Colonic mucosa (tissue), 4 donors: ENCODE measurements at places on chromosomes 13 and 19.

DNA sequence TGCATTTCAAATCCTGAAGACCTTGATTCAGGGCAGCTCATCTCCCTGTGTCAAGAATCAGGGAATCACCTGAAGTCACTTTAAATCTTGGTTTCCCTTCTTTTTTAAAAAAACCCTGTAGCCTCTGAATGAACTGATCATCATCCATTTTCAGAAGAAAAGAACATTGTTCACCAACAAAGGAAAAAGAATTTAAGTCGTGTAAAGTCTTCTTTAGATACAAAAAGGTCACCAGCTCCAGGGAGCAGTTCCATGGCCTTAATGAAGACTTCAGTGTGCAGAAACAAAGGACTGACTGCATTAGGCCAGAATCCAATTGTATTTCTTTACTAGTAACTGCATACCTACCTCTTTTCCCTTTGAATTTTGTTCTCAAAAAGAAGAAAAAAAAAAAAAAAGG is 245.0 kb downstream of the ABCC4 start:
- DNase-seq, result no peak

GRCh38 chr13:78978381-78978998 is 319.5 kb upstream of the OBI1 start:
- peak; percentile 43 for DNase-seq

DNA sequence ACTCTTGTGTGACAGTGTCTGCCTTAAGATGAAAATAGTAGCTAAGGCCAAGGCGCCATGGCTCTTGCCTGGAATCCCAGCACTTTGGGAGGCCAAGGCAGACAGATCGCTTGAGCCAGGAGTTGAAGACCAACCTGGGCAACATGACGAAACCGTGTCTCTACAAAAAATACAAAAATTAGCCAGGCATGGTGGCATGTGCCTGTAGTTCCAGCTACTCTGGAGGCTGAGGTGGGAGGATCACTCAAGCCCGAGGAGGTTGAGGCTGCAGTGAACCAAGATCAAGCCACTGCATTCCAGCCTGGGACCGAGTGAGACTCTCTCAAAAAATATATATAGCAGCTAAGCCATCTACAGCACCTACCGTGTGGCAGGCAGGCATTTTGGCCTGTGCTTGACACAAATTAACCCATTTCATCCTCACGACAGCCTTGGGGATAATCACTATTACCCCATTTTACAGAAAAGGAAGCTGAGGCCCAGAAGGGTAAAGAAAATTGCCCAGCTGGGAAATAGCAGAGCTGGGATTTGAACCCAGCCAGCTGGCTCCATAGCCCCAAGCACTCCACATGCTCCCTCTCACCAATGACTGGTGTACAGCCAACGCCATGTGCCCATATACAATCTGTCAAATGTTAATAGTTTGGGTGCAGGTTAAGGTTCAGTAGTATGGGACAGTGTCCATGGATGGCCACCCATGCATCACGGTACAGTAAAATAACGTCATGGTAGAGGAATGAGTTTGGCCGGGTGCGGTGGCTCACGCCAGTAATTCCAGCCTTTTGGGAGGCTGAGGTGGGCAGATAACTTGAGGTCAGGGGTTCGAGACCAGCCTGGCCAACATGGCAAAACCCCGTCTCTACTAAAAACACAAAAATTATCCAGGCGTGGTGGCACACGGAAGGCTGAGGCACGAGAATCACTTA is 3.1 kb downstream of the SLC1A5 start:
- DNase-seq, result no peak

DNA sequence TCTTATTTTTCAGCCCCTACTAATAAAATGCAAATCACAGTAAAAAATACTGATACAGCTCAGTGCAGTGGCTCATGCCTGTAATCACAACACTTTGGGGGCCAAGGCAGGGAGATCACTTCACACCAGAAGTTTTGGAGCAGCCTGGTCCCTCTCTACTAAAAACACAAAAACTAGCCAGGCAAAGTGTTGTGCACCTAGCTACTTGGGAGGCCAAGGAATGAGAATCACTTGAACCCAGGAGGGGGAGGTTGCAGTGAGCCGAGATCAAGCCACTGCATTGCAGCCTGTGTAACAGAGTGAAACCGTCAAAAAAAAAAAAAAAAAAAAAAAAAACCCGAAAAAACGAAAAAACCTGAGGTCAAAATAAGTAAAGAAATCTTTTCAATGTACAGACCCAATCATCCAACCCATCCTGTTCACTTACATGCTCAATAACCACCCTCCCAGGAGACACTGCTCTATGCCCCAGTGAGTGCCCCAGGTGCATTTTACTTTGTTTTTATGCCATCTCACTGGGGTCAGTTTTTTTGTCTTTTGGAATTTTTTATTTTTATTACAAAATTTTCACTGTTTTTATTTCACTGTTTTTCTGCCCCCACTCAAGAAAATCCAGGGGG is 107.0 kb downstream of the ZNF486 start:
- DNase-seq, result no peak

- no peak for DNase-seq
These were observed 13.5 kb upstream of the PRR19 start for GRCh38 chr19:42288387-42288786.

- DNase-seq, result no peak
These were observed 550 bp downstream of the ZNF383 start for GRCh38 chr19:37218592-37218935.

- DNase-seq, result no peak
These were observed 40.1 kb downstream of the SLC7A9 start for GRCh38 chr19:32829345-32829896.

DNA sequence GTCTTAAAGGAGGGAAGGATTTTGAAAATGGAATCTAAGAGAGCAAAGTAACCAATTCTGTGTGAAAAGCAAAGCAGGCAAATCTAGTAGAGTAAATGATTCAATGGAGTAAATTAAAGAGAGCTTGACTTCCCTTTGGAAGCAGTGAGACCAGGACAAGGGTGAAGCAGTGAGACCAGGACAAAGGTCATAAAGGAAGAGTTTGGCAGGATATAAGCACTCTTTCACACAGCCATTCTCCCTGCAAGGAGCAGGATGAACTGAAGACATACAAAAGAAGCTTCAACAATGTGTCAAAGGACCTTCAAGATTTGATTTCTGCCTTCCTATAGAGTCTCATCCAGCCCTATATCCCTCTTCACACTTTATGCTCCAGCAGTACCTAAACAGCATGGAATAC is 123.8 kb downstream of the ENOX1 start:
- peak; percentile 27 for DNase-seq

- no peak for DNase-seq
These were observed 14.3 kb upstream of the HSPH1 start for GRCh38 chr13:31175847-31176532.

DNA sequence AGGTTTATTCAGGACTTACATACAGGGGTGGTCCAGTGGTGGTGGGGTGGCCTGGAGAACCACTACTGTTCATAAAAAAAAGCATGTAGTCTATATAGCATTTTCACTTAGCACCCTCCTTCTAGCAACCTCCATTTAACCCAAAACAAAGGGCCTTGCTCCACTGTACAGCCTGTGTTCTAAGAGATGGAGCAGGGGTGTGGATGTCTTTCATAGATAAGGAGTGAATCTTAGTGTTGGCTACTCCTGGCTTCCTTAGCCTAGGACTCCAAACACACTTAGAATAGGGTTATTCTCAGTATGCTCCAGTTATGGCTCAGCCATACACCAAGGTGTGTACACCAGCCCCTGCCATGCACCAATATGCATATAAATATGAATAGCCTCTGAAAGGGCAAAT is 95.2 kb downstream of the ELF1 start:
- no peak for DNase-seq

GRCh38 chr13:113742445-113743120 is 16.4 kb upstream of the TMEM255B start:
- no peak for DNase-seq

DNA sequence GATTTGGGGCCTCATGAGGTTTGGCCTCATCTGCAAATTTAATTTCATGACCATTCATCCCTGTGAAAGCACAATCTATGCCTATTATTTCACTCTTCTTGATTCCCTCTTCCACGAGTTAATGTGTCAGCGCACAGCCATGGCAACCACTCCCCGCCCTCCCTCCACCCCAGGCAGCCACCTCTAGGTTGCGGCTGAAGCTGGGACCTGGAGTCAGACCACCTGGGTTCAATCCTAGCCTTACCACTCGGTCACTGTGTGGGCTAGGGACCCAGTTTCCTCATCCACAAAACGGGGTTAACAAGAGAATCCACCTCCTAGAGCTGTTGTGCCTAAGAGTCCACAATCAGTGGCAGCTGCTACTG is 9.8 kb downstream of the CHST8 start:
- DNase-seq, result no peak

DNA sequence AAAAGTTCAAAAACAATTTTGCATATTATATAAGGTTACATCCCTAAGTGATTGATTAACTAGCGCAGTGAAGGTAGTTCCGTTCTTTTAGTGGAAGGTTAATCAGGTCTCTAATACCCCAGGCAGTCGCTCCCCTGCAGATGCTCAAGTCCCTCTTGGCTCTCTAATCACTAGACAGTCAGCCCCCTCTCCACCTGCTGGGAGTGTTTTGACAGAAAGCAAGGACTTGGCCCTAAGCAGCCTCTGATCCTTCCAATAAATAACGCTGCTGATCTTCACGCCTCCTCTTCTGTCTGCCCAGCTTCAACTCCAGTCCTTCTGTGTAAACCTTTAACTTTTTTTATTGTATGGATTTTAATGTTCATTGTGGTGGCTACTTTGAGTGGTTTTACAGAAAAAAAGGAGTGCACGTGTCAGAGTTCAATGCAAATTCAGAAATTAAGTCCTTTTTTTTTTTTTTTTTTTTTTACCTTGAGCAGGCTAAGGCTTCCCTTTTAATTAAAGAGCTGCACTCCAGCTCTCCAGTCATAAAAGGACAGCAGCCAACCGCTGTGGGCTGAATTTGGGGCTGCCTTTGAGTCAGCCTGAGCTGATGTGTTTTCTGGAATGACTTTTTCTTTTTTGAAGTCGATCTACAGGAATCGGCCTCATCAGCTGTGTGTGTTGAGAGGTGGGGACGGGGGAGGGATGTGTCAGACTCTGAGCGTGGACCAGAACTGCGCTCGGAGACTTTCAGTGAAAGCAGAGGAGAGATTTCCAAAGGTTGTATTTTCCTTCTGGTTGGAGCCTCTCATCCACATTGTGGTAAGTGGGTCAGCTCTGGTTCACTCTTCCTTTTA is 33.8 kb upstream of the MYO16 start:
- no peak for DNase-seq

- no peak for DNase-seq
These were observed 287.5 kb upstream of the HTR2A start for GRCh38 chr13:47184321-47184720.

GRCh38 chr19:11020423-11020822 is 59.6 kb downstream of the SMARCA4 start:
- DNase-seq, result no peak

GRCh38 chr19:16463991-16464575 is 7.7 kb downstream of the EPS15L1 start:
- DNase-seq, result no peak

DNA sequence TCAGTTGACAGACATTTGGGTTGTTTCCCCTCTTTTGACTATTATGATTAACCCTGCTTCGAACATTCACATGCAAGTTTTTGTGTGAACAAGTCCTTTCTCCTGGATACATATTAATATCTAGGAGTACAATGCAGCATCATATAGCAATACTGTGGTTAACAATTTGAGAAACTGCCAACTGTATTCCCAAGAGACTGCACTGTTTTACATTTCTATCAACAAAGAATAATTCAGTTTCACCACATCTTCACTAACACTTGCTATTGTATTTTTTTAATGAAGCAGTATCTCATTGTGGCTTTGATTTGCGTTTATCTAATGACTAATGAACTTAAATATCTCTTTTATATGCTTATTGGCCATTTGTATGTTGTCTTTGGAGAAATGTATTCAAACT is 184.6 kb upstream of the NBEA start:
- no peak for DNase-seq

DNA sequence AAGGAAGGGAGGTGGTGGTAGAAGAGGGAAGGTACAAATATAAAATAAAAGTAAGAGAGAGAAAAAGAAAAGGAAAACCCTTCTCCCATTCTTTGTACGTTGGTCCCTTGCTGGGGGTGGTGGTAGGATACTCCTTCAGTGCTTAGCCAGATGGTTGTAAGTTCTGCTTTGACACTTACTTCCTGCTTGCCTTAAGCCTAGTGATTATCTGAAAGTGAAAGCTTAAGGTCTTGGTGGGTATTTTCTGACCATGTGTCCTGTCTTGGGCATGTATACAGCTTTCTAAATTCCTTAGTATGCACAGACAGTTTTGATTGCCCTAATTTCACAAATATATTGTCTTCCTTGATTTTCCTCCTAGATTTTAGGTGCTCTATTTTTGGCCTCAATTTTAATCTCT is 314.8 kb downstream of the PCDH17 start:
- DNase-seq, result no peak

- DNase-seq, result no peak
These were observed 8.3 kb downstream of the TMEM143 start for GRCh38 chr19:48355365-48355954.

- DNase-seq, result no peak
These were observed 26.9 kb downstream of the SLITRK6 start for GRCh38 chr13:85772367-85772766.

GRCh38 chr19:10503002-10503789 is at the start of gene KEAP1:
Gene KEAP1 (minus strand): TSS chr19:10503356. CDS start chr19:10500033, 3,323 bp downstream.
- DNase-seq, result peak; percentile 68

- DNase-seq, result no peak
These were observed 33.6 kb downstream of the GJA3 start for GRCh38 chr13:20127262-20127561.

DNA sequence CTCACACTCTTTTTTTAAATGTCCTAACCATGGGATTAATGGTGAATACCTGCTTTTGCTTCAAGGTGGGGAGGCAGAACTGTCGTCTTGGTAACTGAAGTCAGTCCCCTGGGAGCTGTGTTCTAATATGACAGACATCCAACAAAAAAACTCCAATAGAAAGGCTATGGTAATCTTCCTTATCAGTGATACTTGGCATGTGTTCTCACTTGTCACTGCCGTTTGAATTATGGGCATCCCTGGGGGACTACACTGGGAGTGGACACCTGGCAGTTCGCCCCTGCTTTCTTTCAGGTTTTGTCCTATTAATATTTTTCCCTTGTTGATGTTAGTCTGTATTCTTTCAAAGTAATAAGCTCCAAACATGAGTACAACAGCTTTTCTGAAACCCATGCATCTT is 252.6 kb downstream of the SLITRK5 start:
- DNase-seq, result no peak

DNA sequence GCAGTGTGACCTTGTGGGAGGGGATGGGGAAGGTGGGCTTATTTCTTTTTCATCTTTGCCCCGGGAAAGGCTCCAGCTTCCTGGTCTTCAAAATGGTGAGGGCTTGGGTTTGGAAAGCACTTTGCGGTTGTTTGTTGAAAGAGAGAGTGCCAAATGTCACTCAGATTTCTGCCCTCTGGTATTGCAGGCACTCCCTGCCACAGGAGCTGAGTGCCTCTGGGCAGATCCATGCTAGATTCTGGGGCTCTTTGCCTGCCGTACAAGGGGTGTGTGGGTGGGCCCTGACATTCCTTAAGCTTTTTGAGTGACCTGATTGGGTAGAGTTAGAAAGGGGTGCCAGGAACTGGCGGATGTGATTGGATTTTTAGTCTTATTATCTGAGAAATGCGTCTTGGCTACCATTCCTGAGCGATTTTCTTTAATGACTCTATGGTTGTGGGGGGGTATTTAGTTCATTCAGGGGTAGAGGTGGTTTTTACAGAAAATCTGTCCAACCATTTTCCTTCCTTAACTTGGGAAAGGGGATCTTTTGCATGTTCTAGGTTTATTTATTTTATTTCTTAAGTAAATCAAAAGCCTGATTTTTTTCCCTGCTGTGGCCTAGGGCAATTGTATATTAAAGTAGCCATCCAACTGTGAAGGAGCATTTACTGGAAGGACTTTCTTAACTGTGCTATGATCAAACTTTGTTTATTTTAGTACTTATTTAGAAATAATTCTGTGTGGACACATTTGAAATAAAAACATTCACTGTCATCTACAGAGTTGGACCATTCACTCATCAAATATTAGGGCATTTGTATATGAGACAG is 3.2 kb downstream of the ARHGAP35 start:
- DNase-seq, result no peak
